ENCODE measurements at places on chromosomes 12 and 14. TPM values are rescaled to one million over a fixed set of nuclear protein-coding genes. Genes with fewer than 3 reads are reported as not detected.

DNA sequence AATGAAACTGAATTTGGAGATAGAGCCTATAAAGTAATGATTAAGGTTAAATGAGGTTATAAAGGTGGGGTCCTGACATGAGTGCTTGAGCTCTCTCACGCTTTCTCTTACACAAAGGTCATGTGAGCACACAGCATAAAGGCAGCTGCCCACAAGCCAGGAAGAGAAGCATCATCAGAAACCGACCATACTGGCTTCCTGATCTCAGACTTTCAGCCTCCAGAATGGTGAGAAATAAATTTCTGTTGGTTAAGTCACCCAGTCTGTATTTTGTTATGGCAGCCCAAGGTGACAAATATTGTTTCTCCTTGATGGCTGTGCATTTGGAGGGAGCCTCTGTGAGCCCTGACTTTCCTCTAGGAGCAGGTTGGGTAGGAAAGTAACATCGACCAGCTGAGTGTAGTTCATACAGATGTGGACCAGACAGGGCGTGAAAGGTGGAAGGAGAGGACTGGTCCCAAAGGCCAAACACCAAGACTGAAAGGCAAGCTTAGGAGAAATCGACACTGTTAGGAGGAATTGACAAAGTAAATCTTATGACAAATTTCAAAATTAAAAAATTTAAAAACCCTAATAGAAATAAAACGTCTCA, 97.6 kb upstream of the SLC38A2 start:
- DNase-seq = no peak

DNA sequence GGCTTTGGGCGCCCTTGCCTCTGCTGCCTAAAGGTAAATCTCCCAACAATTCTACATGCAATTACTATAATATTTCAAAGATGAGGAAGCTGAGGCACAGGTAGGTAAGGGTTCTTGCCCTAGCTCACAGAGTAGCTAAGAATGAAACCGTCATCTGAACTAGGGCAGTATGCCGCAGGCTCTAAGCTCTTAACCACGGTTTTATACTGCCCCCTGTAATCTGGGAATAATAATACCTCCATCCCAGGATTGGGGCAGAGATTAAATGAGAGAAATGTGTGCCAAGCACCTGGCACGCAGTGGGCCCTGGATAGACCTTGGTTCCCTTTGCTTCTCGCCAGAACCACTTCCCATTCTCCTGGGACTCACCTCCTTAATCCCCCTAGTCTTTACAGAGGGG, 1.5 kb upstream of the HRK start:
- DNase-seq = peak; percentile 66

- no peak for DNase-seq
Measured at GRCh38 chr12:28086521-28087155, 103.6 kb upstream of the CCDC91 start.

GRCh38 chr14:88181072-88181471, 142.0 kb downstream of the KCNK10 start:
- no peak for DNase-seq

The GCN1 gene
- 117 TPM for total RNA-seq

The TAS2R8 gene
- not detected for total RNA-seq

The ADAMTS20 gene
- total RNA-seq = not detected

The SLC15A4 gene
- 32.0 TPM for total RNA-seq

- peak; percentile 48 for DNase-seq
Measured at GRCh38 chr12:127355061-127355841, 911.7 kb upstream of the TMEM132C start.

DNA sequence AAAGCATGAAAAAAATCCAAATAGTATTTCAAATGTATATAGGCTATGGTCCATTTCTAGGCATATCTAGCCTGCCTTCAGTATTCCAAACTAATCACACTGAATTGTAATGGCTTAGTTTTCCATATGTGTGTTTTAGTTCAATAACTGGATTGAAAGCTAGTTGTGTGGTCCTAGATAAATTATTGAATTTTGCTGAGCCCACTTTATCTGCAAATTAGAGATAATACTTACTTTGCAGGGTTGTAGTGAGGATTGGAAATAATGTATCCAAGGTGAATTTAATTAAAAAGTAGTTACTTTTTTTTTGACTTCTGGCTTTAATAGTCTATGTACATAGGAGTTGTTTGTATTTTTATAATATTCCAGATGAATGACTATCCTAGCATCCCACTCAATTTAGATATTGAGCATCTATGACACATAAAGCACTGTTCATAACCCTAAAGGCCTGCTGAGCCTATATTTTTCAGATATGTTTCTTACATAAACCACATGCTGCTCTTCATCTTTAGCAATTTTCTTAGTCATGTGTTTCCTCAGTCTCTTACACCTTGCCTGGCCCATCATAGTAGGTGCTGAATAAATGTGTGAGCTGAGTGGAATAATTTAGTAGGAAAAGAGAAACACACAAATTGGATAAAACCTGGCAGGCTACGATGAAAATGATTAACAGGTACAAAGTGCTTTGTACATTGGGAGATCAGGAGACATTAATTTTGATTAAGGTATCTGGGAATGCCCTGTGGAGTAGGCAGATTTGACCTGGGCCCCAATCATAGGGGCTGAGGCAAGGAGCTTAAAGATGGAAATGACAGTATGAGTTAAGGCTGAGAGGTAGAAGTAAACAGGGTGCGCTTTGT, 1.1 kb upstream of the ATP23 start:
- DNase-seq = no peak

DNA sequence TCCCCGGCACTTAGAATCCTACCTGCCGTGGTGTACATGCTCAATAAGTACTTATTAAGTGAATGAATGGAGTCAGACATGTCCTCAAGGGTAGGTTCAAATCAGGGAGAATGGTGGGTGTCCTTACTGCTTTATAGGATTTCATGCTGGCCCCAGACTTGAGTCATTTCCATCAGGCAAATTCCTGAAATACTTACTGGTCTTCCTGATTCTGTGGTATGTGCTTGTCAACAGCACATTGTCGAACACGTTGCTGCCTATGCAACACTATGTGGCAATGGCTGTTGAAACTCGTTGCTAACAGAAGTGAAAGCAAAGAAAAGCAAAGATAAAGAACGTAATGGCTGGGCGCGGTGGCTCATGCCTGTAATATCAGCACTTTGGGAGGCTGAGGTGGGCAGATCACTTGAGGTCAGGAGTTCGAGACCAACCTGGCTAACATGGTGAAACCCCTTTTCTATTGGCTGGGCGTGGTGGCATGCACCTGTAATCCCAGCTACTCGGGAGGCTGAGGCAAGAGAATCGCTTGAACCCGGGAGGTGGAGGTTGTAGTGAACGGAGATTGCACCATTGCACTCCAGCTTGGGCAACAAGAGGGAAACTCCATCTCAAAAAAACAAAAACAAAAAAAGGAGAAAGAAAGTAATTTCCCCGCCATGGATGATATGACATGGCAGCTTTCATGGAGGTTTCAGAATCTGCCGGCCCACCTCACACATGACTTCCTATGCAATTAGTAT, 214.9 kb downstream of the ZFP36L1 start:
- DNase-seq = peak; percentile 93

DNA sequence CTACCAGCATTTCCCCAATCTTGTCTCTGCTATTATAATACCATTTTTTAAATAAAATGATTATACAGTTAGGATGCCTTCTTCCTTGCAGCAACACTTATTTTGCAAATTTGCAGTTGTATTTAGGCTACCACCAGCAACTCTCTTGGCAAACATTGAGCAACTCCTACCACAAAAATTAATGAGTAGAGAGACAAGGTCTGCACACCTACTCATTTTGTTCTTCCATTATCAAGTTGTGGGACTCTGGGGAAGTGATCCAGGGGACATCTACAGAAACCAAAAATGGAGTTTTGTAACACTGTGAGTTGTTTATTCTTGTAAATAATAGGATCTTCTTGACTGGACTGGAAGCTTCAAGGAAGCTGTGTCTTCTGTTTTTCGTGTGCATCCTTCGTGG, 38.6 kb downstream of the DGLUCY start:
- no peak for DNase-seq

GRCh38 chr12:71641390-71641789, 22.3 kb downstream of the ZFC3H1 start:
- DNase-seq = no peak

DNA sequence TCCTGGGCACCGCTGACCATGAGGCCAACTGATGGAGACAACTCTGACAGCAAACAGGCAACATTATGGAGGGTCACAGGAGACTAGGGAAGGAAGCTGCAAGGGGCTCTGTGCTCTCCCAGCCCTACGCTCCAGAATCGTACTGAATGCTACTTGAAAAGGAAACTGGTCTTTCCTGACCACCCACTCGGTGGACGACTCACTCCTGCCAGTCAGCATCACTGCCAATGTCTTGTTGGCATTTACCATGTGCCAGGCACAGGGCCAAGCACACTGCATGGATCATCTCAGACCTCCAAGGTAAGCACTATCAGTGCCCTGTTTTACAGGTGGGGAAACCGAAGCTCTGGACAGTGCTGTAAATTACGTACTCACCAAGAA, 38.0 kb downstream of the CCDC85C start:
- DNase-seq = peak; percentile 79

DNA sequence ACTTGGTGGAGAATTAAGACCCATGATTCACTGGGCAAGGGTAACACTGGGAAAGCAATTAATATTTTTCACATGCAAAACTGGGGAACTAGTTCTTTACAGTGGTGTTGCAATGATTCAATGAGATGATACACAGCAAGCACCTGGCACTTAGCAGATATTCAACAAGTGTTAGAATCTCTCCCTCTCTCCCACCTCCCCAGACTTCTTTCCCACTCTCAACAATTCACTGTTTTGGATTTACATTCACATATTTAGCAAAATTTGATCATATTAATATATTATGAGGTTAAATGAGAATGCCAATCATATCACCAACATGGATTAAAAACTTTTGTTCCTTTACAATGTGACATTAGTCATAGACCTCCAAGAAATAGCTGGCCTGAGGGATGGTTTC, 223.1 kb upstream of the GRIP1 start:
- DNase-seq = no peak

- DNase-seq = no peak
Measured at GRCh38 chr14:36826614-36827013, 165.0 kb downstream of the PAX9 start.

The KLRB1 gene
- total RNA-seq = not detected

The C12orf50 gene
- total RNA-seq = not detected

The LRIG3 gene
- 41.5 TPM for total RNA-seq

- DNase-seq = no peak
Measured at GRCh38 chr12:101439236-101439635, 31.7 kb upstream of the ARL1 start.

DNA sequence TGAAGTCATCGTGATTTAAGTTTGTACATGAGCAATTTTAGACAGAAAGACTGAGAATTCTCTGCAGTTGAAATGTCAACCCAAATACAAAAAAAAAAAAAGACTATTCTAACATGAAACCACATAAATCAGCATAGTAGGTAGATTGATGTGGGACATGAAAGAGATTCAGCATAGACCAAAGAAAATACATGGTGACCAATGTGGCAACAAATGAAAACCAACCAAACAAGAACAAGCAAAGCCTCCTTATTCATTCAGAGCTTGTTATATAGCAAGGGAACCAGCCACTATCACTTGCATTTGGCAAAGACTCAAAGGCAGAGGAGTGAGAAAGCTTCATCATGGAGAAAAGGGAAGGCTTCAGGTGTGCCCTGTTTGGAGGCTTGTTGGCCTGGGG, 144.4 kb upstream of the TMPO start:
- DNase-seq = no peak

DNA sequence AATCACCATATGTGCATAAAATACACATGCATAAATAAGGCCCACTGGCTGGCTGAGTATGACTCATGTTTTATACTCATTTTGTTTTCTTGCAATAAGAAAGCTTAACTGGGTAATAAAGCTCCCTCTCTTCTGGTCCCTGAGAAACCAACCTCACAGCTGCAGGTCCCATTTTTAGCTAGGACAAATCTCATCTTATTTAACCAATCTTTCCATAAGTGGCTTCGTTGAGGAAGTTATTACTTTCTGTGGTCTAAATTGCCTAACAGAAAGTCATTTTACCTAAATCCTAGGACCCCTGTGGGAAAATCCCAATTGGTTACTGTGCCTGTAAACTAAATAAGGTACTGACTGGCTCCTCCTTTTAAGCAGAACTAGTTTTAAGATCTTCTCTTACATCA, 232.8 kb upstream of the FBXO33 start:
- no peak for DNase-seq

The CSAD gene
- 22.7 TPM for total RNA-seq

- peak; percentile 38 for DNase-seq
Measured at GRCh38 chr12:16612647-16613046, 6.7 kb upstream of the LMO3 start.

The PLEKHD1 gene
- 0.05 TPM for total RNA-seq

The PPM1H gene
- 0.49 TPM for total RNA-seq

- peak; percentile 27 for DNase-seq
Measured at GRCh38 chr14:50501642-50502041, 30.7 kb downstream of the MAP4K5 start.

The IAPP gene
- total RNA-seq = not detected

DNA sequence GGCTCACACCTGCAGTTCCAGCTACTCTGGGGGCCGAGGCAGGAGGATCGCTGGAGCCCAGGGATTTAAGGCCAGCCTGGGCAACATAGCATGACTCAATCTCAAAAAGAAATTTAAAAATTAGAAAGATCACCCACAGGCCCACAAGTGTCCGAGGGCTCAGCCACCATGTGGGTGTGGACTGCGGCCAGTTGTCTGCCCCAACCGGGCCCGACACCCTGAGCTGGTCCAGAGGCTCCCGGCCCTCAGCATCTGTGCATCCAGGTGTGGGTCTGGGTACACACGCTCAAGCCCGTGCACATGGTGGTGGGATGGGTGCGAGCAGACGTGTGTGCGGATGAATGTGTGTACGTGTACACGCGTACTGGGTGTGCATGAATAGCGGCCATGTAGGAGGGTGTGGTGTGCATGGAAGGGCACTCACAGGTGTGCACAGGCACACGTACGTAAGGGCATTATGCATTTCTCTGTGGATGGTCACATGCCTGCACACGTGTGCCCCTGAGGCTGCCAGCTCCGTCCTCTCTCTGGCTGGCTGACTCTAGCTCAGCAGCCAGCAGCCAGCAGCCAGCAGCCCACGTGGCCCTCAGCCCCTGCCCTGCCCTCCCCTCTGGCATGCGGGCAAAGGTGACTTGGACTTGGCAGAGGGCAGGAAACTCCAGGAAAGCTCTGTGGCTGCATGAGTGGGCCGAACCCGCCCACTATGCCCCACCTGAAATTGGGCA, 23.3 kb upstream of the NUDT14 start:
- peak; percentile 72 for DNase-seq

- DNase-seq = no peak
Measured at GRCh38 chr14:45258073-45258472, 5.1 kb upstream of the MIS18BP1 start.

GRCh38 chr14:75342762-75343599, 64.4 kb downstream of the FOS start:
- DNase-seq = no peak

DNA sequence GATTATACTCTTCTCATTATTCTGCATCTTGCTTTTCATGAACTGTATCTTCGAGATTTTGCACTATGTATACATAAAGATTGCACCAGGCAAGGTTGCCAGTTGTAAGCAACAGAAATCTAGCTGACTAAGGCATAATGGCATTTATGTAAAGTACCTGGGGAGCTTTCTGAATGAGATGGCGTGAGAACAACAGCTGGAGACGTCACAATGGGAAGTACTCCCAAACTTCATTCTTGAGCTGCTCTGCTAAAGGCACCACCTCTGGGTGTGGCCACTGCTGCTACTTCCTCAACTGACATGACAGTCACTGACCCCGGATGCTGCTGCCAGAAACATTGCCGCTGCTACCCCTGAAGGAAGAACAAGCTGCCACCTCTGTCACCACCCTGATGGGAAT, 220.7 kb downstream of the NOVA1 start:
- no peak for DNase-seq

- peak; percentile 93 for DNase-seq
Measured at GRCh38 chr12:94560431-94561221, 89.7 kb downstream of the TMCC3 start.

The SLC39A2 gene
- total RNA-seq = not detected

The VWF gene
- total RNA-seq = not detected

The MMP17 gene
- total RNA-seq = 5.4 TPM

All from MCF 10A (cell line).